Glomerular endothelial cell (primary cell): ENCODE measurements at places on chromosomes 16 and 17. TPM values are rescaled to one million over a fixed set of nuclear protein-coding genes. Genes with fewer than 3 reads are reported as not detected.

- DNase-seq, result no peak
Observed at GRCh38 chr16:1037394-1038257, 34.9 kb upstream of the SSTR5 start.

- DNase-seq, result no peak
Observed at GRCh38 chr16:22659933-22660332, 149.2 kb downstream of the NPIPB5 start.

DNA sequence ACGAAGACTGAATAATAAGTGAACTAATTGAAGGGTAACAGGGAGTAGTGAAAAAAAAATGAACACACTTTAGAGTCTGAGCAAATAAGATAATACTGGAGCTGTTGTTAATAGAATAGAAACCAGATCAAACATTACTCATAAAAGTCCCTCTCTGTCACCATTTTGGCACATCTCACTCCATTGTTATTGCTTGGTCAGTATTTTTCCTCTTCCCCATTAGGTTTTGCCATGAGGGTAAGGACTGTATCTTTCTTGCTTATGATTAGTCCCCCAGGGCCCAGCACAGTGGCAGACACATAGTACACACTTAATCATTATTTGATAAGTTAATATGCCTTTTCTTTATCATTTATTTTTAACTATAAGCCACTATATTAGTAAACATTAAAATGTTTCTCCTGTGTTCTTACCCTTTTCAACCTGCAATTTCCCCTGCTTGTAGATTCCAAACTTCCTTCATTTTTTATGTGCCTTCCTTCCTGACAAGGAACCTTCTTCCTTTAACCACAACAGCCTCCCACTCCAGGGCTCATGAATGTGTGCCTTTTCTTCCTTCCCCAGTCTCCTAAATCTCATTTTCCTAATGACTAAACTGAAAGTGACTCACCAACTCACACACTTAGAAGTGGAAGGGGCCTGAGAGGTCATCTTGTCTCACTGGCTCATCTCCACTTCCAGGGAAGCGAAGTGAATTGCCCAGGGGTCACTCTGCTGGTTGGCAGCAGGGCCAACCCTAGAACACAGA, 88.2 kb upstream of the HAS3 start:
- DNase-seq, result no peak

DNA sequence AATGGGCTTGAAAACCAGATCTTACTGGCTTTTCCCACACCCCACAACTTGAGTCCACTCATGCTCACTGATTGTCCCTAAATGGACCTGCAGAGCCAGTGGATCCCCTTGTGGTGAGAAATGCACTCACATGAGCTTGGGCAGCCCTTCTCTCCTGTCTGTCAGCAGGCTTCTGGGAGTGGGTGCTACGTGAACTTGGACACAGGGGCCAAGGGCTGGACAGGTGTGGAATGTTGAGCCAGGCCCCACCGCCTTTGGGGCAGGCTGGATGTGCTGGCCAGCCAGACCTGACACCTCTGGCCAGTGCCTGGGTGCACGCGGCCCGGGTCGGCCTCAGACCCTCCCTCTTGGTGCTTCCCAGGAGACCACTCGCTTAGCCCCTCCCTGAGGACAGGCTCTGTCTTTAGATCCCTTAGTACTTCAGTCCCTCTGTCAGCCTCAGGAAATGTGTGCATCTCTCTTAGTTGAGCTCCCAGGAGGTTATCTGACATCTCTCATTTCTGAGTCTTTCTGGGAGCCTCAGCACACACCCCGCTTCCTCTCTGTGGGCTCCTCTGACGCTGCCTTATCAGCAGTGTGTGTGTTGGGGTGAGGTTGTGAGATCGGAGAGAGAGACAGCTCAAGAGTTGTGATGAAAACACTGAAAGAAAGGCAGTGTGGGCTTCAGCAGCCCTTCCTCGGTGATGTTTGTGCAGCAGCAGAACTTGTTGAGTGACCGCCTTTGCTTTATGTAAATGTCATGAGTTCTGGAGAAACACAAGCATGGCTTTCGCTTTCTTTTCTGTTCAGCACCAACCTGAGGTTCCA, 117.0 kb downstream of the RAB11FIP4 start:
- DNase-seq, result no peak

- DNase-seq, result no peak
Observed at GRCh38 chr17:81429821-81430551, 34.7 kb downstream of the BAHCC1 start.

- DNase-seq, result no peak
Observed at GRCh38 chr16:25038239-25038954, 23.2 kb upstream of the ARHGAP17 start.

GRCh38 chr16:10933865-10934264, 8.4 kb downstream of the DEXI start:
- no peak for DNase-seq

Gene ZG16
- total RNA-seq, result not detected in 2 replicates

DNA sequence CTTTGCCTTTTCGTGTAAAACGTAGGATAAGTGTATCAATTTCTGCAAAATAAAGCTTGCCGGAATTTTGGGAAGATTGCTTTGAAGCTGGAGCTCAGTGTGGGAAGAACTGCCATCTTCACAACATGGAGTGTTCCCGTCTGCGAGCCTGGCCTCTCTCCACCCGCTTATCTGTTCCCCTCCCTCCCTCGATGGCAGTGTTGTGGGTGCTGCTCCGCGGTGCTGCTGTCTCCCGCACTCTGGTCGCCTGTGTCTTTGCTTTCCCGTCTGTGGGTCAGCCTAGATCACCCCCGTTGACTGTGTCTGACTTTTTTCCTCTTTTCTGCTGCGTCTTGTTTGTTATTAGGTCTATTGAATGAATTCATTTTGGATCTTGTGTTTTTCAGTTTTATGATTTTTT, 17.0 kb downstream of the ACSF3 start:
- DNase-seq, result no peak

DNA sequence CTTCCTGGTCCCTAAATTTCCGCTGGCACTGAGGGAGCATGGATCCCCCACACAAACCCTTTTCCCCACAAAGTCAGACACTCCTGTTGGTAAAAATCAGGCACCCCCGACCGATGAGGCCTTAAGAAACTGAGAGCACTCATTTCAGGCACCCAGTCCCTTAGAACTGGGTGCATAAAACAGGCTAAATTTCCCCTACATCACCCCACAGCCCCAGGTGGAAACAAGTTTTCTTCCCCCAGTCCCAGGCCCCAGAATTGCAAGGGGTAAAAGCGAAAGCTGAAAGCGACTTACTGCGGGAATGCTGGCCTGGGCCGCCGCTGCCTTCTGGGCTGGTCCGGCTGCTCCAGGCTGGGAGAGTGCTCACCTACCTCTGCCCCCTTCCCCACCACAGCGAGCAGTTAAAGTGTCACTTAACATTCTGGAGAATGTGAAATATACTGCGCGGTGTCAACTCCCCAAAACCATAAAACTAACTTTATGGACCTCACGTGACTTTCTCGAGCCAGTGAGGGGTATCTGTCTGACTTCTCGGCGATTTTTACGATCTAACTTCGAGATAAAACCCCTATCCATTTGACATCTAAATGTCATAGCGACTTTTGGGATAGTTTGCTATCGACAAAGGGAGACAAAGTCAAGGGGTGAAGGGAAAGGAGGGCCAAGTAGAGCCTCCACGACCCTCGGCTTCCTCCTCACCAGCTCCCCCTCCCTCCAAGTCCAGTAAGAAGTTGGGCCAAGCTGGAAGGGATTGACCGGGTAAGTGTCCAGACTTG, at the start of gene HOXB3:
Gene HOXB3, minus strand, starts transcription at position 411 of the 776 bp plus-strand sequence. CDS start 37,767 bp downstream, outside the sequence.
- no peak for DNase-seq

Gene TEKT3
- not detected in 2 replicates for total RNA-seq

Gene ODAD4
- total RNA-seq, result 0.15 and 0.58 TPM in 2 replicates

DNA sequence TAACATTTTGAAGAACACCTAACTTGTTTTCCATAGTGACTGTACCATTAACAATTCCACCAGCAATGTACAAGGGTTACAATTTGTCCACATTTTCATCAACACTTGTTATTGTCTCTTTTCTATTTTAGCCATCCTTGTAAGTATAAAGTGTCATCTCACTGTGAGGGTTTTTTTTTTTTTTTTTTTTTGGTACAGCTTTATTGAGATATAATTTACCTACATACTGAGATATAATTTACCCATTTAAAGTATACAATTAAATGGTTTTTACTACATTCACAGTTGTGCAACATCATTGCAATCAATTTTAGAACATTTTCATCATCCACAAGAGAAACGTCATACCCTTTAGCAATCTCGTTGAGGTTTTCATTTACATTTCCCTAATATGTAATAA, 17.9 kb upstream of the TMIGD1 start:
- DNase-seq, result no peak

DNA sequence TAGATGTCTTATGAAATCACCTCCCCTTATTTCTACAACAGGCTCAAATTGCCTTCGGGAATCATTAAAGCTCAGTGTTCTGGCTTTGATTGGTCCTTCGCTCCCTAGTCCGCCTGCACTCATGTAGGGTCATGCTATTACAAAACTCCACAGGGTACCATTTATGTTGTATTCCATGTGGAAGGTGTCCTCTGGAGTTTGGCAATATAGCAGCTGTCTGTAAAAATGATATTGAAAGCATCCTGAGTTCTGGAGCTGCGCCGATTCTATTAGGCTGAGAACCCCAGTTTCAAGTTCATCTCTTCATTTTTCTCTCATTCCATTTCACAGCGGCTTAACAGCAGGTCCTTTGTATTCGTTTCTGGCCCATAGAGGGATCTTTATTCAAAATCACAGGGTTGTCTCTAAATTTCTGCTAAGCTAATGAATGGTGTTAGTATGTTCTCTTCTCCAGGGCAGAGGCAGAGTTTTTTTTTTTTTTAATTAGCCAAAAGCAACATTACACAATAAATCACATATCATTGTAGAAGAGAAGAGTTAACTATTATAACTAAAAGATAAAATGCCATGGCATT, 71.9 kb upstream of the TEKT1 start:
- no peak for DNase-seq

Gene SLC47A2
- not detected in 2 replicates for total RNA-seq

DNA sequence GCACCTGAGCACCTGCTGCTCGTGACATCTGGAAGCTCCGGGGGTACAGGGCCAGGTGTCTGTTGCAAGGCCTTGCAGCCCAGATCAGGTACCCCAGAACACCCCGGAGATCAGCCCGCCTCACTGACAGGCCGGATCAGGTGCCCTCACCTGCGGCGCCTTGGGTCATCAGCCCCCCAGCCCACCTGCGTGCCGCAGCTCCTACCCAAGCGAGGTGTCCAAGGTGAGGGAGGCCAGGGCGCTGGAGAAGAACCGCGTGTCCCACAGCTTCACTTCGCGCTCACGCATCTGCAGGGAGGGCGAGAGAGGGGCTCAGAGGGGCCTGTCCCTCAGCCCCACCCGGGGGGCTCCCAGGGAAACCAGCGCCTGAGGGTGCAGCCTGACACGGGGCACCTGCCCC, 16.1 kb downstream of the VASN start:
- DNase-seq, result no peak

Gene ARL4D
- 0.97 and 2.1 TPM in 2 replicates for total RNA-seq

Gene SSTR5
- not detected in 2 replicates for total RNA-seq

DNA sequence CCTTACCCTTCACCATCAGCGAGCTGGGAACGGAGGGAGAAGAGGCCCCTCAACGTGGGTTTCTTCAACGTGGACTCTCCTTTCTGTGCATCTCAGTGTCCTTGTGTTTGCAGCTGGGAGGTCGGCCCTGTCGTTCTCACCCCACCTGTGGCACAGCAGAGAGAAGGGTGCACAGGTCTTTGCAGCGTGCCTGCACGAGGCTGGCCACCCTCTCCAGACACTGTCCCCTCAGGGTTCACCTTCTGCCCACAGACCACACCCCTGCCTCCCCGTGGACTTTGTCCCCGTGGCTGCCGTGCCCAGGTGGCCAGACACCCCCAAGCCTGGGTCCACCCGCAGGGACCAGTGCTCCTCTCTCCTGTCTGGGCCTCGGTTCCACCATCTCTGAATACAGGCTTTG, 7.3 kb upstream of the WDR45B start:
- no peak for DNase-seq

DNA sequence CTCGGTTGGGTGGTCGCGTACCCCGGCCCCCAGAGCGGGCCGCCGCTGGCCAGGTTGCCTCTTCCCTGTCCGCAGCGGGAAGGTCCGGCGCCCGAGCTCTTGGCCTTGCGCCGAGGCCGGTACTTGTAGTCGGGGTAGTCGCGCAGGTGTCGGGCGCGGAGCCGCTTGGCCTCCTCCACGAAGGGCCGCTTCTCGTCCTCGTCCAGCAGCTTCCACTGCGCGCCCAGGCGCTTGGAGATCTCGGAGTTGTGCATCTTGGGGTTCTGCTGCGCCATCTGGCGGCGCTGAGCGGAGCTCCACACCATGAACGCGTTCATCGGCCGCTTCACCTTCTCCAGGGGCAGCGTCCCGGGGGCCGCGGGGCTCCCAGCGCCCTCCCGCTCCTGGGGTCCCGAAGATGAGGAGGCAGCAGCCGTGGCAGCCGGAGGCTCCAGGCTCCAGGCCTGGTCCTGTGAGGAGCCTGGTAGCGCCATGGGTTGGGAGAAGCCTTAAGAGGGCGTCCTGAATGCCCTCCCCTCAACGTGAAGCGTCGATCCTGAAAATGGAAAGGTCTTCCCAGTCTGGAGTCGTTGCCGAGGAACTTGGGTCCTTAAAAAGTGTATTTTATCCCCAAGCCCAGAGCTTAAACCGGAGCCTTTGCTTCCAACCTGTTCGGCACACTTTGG, 558 bp downstream of the SOX15 start:
- DNase-seq, result peak; percentile 55

Gene HS3ST3B1
- total RNA-seq, result 7.0 and 9.4 TPM in 2 replicates

Gene KATNIP
- total RNA-seq, result 19.3 and 27.5 TPM in 2 replicates

GRCh38 chr16:73142053-73142854, 94.3 kb upstream of the ZFHX3 start:
- no peak for DNase-seq

Gene ZNF423
- 1.8 and 3.4 TPM in 2 replicates for total RNA-seq

Gene AXIN1
- total RNA-seq, result 24.0 and 28.5 TPM in 2 replicates

DNA sequence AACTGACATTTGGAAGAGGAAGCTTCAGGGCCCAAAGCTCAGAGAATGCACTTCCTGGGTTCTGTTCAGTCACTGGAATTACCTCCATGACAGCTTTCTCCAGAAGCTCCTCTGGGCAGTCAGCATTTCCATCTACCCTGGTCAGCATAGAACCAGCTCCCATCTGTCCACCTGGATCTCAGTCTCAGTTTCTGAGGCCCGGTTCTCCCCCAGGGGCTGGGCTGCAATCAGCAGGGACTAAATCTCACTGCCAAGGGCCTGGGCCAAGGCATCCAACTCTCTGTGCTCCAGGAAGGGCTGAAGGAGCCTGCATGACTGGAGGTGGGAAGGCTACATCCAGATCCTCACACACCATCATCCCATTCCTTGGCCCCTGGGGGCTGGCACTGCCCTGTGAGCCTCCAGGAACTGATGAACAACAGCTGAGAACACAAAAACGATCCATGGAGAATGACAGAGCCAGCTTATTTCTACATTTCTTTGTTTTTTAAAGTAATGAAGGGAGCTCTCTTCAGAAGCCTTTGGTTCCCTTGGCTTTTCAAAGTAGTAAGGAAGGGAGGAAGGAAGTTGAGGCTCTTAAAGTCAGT, 66.3 kb upstream of the MRTFB start:
- no peak for DNase-seq

- DNase-seq, result no peak
Observed at GRCh38 chr17:5913032-5913531, 157.1 kb upstream of the WSCD1 start.

Gene NAE1
- total RNA-seq, result 49.1 and 80.5 TPM in 2 replicates
